ENCODE measurements at places on chromosomes 16 and 17. TPM values are rescaled to one million over a fixed set of nuclear protein-coding genes. Genes with fewer than 3 reads are reported as not detected.

Gene ZNF771
- total RNA-seq: 11.0 TPM

GRCh38 chr16:88895335-88895734, 28.9 kb upstream of the PABPN1L start:
- peaks cover 5% of the 10 kb centered on the region for H3K36me3 ChIP-seq
- no peak overlapping the region for H3K27ac ChIP-seq

GRCh38 chr16:14181371-14182050, 110.4 kb downstream of the MRTFB start:
- H3K4me1 ChIP-seq: no peaks in the 10 kb centered on the region
- no peak for DNase-seq
- no peak overlapping the region for H3K27ac ChIP-seq
- no peaks in the 10 kb centered on the region for H3K27me3 ChIP-seq
- H3K36me3 ChIP-seq: no peaks in the 10 kb centered on the region

- DNase-seq: no peak
- no peaks in the 10 kb centered on the region for H3K27me3 ChIP-seq
- H3K36me3 ChIP-seq: no peaks in the 10 kb centered on the region
- no peaks in the 10 kb centered on the region for H3K4me1 ChIP-seq
- H3K27ac ChIP-seq: no peak overlapping the region
Measured at GRCh38 chr16:60001523-60001922, 1267.4 kb upstream of the GOT2 start.

Data from Peyer's patch (tissue), 4 donors.